ENCODE measurements at places on chromosomes 2 and 18.

GRCh38 chr2:121336528-121337294, 51.7 kb upstream of the TFCP2L1 start:
- DNase-seq: no peak

- no peak for DNase-seq
Observed at GRCh38 chr18:76388261-76388660, 106.8 kb downstream of the ZNF516 start.

DNA sequence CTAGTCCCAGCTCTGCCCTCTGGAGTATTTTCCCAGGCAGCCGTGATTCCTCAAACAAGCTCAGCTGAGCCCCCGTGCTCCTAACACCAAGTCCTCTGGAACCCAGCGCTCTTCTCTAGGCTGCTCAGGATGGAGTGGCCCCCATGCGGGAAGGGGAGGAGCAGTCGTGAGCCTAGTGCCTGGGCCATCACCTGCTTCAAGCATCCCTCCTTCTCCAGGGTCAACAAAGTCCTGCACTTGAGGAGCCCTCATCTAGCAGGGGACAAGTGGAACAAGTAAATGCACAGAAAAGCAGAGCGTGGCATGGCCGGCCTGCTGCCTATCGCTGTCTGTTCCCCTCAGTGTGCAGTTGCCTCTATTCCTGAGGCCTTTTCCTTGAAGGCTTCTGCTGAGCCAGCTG, 168.6 kb downstream of the INHBB start:
- no peak for DNase-seq

GRCh38 chr2:202140522-202141252, 67.6 kb downstream of the KIAA2012 start:
- no peak for DNase-seq

- no peak for DNase-seq
Observed at GRCh38 chr2:178367344-178367743, 83.6 kb downstream of the PRKRA start.

GRCh38 chr18:4068552-4069158, 386.5 kb downstream of the DLGAP1 start:
- peak; percentile 37 for DNase-seq

DNA sequence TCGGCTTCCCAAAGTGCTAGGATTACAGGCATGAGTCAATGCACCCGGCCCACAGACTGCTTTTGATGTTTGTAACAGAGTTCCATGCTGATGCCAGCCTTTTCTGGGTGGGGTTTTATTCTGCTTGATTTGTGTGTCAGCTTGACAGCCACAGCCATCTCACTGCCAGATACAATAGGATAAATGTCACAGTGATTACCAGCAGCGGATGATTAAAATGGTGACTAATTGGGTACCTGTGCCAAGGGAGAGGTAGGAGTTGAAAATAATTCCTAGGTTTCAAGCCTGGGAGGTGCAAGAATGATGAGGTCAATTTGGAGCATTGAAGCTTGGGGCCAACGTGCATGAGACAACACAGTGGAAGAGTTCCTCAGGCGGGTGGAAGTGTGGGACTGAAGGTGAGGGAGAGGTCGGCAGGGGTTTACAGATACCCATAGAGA, 39.4 kb downstream of the SH2D6 start:
- DNase-seq: no peak

DNA sequence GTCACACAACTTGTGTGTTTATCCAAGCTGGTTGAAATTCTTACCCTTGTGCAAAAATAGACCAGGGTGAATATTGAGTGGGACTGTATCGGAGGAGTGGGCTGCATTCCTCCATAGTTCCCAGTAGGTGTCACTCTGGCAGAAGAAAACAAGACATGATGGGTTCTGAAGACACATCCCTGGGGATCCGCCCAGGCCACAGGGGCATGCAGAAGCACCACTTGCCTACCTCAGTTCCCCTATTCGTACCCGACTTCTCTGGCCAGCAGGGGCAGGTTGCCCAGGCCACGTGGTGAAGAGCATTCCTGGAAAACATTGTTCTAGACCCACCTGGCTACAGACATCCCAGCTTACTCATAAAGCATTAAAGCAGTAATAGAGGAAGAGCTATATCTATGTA, 168.2 kb downstream of the FAM210A start:
- DNase-seq: peak; percentile 48

DNA sequence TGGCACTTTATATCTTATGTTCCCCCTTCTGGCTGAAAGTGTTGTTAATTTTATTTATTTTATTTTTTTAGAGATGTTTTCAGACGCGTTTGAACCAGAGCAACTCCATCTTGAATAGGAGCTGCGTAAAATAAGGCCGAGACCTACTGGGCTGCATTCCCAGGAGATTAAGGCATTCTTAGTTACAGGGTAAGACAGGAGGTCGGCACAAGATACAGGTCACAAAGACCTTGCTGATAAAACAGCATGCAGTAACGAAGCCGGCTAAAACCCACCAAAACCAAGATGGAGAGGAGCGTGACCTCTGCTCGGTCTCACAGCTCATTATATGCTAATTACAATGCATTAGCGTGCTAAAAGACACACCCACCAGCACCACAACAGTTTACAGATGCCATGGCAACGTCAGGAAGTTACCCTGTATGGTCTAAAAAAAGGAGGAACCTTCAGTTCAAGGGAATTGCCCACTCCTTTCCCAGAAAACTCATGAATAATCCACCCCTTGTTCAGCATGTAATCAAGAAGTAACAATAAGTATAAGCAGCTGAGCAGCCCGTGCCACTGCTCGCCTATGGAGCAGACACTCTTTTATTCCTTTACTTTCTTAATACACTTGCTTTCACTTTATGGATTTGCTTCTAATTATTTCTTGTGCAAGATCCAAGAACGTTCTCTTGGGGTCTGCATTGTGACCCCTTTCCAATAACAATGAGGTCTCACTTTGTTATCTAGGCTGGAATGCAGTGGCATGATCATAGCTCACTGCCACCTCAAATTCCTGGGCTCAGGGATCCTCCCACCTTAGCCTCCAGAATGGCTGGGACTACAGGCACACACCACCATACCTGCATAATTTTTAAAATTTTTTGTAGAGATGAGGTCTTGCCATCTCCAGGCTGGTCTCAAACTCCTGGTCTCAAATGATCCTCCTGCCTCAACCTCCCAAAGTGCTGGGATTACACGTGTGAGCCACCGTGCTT, 55.9 kb downstream of the CACNB4 start:
- DNase-seq: peak; percentile 96

GRCh38 chr2:233443511-233444183, 89.4 kb downstream of the DGKD start:
- peak; percentile 75 for DNase-seq

- no peak for DNase-seq
Observed at GRCh38 chr18:6543330-6543908, 128.7 kb upstream of the L3MBTL4 start.

GRCh38 chr2:172865422-172865821, 129.8 kb downstream of the RAPGEF4 start:
- no peak for DNase-seq

- peak; percentile 63 for DNase-seq
Observed at GRCh38 chr2:64634345-64635267, 19.1 kb downstream of the SERTAD2 start.

DNA sequence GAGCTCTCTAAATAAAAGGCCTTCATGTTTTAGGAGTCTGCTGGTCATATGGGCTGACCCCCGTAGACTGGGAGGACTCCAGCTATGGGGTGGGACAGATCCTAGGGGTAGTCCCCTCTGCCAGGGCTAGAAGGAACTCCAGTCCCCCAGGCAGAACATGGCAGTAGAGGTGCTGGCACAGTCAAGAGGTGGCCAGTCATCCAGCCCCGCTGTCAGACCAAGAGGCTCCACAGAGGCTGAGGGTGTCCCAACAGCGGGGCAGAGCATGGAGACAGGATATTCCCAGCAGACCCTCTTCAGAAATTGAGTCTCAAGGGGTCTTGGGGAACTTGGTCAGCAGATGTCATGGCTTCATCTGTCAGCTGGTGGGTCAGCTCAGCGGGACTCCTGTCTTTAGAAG, 76.6 kb downstream of the LONRF2 start:
- no peak for DNase-seq

- no peak for DNase-seq
Observed at GRCh38 chr2:885230-886071, 65.2 kb upstream of the SNTG2 start.

DNA sequence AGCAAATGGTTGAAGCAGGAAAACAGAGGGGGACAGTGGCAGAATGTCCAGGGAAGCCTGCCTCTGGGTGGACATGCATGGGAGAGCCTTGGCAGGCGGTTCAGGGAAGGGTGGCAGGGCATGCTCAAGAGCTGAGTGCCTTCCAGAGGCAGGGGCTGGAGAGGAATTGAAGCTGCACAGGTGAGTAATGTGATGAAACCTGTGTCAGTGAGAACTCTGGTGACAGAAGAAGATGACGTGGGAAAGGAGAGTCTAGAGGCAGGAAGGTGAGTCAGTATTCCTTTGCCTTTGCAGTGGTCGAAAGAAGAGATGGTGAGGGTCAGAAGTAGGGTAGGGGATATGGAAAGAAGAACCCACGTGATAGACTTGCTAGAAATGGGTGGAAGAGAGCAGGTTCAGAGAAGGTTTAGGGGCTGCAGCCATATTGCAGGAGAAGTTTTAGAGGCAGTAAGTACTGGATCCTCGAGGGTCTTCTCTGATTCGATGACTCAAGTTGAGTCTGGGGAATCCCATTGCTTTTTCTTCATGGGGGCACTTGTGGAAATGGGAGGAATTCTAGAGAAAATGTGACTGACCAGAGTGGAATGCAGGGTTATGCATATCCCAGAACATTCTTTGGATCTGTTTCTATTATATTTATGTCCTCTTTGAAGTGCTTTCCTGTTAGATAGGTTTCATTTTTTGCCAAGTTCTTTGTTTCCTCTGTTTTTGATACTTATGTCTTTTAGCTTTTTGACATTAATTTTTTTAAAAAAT, 37.4 kb downstream of the TMEM87B start:
- DNase-seq: no peak

- peak; percentile 22 for DNase-seq
Observed at GRCh38 chr2:206083602-206084438, 2.2 kb downstream of the INO80D start.

- DNase-seq: no peak
Observed at GRCh38 chr18:59200787-59201186, 19.2 kb upstream of the GRP start.

DNA sequence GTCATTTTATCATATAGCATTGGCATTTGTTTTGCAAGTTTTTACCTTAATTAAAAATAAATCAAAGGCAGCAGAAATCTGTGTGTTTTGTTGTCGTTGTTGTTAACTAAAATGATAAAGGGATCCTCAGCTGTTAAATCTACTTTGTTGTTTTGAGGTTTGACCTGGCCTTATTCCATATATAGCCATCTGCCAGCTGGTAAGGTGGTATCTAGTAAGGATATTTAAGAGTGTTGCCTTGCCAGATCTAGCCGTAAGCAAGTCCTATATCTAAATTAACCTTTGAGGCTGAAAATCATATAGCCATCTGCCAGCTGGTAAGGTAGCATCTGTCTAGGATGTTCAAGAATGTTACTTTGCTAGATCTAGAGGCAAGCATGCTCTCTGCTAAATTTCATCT, 56.6 kb downstream of the BMPR2 start:
- DNase-seq: no peak

DNA sequence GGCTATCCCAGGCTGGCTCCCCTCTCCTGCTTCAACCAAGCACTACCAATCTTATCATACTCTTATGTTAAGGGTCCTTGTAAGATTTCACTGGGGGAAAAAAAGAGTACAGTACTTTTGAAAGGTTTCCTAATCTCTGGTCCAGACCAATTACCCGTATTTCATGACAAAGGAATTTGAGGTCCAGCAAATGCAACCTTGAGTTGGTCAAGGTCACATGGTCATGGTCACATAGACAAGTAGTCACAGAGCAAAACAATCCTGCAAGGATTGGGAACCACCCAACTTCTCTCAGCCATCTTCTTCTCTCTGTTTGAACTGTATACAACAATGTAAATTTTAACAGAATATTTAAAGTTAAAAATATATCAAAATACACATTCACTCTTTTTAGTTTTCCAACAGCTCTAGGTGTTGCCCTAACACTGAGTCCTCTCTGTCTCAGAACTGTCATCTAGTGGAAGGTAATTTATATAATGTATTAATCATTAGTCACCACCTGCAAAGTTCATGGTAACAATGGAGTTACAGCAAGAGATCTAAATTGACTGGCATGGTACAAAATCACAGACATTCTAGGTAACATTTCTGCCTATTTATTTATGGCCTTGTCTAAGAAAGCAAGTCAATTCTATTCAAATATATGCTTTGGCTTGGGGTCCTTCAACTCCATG, 21.5 kb downstream of the DTNB start:
- DNase-seq: no peak

DNA sequence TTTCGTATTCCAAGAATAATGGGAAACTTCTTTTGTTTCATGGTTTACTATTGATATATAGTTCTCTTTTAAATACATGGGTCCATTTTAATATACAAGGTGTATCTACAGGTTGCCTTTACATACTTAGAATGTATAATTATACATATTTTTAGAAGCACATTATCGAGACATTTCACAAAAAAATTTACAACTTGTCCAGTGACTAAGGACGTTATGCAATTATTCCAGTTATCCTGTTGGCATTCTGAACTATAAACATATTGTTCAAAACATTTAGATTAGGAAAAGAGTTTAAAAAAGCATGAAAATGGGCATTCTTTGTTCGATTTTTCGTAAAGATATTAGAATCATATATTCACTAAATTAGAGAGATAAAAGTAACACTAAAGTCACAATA, 344.6 kb upstream of the TMEFF2 start:
- DNase-seq: no peak

DNA sequence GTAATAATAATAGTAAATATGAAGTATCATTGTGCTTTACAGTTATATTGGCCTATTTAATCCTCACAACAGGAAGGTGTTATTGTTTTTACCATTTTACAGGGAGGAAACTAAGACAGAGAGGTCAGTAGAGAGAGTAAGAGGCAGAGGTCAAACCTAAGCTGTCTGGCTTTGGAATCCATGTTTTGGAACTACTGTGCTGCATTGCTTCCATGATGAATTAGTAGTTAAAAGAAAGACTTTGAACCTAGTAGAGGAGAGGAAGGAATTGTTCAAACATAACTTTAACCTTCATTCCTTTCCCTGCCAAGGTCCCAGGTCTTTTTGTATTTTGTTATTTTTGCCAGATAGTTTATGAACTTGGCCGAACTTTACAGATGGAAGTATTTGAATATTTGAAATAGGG, 80.9 kb downstream of the PHLPP1 start:
- DNase-seq: no peak

Data from inflammatory macrophage (primary cell).